Nucleus accumbens (tissue), 56 donors: ENCODE measurements at places on chromosomes 11 and 22.

GRCh38 chr11:47415091-47415854, 6.9 kb downstream of the SLC39A13 start:
- DNase-seq: no peak

GRCh38 chr22:46143491-46144147, 6.7 kb upstream of the PPARA start:
- DNase-seq: no peak

DNA sequence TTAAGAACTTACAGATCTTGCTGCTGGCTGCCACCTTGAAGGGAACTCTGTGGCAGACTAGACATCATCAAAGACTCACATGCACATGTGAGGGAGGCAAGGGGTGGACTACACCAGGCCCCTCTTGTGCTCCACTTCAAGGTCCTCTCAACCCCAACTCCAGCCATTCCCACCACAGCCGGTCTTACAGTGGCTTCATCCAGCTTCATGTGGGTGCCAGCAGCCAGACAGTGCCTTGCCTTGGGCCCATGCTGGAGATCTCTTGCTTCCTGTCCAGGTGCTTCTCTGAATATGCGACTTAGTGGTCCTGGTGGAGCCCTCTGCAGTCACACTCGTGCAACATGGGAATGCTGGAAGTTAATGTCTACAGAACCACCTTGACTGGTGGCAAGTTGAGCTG, 44.6 kb upstream of the WNT7B start:
- no peak for DNase-seq

DNA sequence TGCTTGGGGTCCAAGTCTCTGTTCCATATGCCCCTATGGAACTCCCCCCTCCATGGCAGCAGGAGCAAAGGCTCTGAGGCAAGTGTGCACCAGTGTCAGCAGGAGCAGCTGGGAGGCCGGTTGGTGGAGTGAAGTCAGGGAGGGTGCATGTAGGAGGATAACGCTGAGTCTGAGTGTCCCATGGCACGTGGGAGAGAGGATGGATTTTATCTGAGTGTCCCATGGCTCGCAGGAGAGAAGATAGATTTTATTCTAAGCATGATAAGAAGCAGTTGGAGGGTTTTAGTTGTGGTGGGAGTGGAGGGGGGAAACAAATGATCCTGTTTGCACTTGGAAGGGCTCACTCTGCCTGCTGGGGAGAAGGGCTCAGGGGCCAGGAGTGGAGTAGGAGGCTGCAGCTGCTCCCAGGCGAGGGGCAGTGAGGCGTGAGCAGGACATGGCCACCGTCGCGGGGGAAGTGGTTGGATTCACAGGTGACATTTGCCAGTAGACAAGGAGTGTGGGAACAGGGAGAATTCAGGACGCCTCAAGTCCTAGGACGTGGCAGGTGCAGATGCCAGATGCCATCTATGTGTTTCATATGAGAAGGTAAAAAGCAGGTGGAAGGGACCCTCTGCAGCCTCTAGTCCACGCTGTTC, 33.6 kb upstream of the PARVG start:
- DNase-seq: no peak

- no peak for DNase-seq
These were observed 141.1 kb downstream of the RCN1 start for GRCh38 chr11:32231909-32232493.

GRCh38 chr22:18028817-18029527, 4.6 kb upstream of the MICAL3 start:
- DNase-seq: no peak

DNA sequence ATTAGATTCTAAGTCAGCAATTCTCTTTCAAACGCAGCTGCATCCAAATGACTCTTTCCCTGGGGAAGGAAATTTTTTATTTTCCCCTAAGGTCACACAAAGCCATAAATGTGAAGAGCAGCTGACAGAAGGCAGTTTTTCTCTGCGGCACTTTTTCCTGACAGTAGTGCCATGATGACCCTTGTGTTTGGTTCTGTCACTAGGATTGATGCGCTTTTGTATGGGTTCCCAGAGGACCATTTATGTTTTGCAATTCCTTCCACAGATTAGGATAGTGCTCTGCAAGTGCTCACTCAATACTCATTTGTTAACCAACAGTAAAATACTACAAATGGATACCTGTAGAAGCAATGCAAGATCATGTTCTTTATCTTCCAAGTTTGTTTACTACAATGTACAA, 359.6 kb upstream of the CTSC start:
- no peak for DNase-seq

DNA sequence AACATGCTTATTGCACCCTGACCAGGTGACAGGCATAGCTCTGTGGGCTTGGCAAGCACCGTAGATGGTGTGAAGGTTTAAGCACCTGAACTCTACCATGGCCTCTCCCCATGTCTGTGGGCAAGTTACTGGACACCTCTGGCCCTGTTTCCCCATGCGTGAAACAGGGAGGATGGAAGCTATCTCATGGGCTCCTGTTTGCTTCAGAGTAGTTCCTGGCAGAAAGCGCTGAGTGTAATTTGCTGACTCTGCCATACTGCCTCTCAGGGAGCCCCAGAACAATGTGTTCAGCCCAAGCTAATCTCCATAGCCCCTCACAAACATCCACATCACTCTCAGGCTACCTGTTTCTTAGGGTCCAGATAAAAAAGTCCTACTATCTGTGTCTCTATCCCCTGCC, 2.4 kb downstream of the CBX6 start:
- DNase-seq: no peak

GRCh38 chr22:50283821-50284220, 13.6 kb upstream of the MAPK11 start:
- DNase-seq: no peak

DNA sequence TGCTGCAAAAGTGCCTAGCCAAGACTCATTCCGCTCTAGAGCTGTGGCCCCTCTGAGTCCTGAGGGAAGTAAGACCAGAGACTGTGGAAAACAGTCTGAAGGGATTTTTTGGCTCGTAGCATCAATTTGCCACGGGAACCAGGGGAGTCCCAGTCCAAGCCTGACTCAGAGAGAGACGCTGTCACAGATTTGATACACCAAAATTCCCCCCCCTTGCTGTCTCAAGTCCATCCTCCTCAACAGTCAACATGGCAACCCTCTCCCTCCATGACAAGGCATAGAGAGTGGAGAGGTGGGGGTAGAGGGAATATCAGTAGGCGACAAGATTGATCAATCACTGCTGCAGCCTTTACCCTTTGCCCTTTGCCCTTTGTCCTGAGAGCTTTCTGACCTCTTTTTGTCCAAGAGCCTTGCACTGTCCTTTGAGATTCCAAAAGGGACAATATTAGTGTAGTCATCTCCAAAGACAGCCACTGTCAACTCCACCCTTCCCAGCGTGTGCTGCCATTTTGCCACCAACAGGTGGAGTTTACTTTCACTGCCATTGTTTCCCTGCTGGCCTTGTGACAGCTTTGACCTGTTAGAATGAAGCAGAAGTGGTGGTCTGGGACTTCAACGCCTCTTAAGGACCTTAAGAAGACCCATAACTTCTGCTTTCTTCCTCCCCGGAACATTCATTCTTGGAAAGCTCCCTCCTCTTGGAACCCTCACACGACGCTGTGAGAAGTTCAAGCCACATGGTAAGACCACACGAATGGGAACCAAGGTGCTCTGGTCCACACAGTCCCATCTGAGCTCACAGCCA, 7.3 kb downstream of the SLC15A3 start:
- no peak for DNase-seq

- no peak for DNase-seq
These were observed 168.5 kb downstream of the ARHGAP42 start for GRCh38 chr11:100855466-100856067.

DNA sequence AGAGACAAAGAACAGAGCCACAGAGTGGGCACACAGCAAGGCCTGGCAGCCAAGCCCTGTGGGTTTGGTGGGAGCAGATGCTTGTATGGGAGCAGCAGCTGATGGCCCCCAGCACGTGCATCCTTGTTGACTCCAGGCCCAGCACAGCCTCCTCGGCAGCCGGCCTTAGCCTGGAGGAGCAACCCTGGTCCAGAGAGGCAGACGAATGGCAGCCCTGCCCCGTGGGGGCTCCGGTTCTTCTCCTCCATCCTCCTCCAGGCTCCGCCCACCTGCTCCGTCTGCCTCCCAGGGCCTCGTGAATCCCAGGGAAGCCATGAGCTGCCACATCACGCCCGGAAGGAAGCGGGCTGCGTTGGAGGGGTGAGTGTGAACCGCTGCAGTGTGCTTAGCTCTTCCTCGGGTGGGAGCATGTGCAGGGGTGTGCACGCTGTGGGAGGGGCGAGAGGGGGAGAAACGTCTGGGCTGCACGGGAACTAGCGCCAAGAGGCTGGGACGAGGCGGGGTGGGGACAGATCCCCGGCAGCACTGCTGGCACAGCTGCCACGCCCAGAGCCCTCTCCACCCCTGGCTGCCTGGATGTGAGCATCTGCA, 36.3 kb upstream of the JAM3 start:
- DNase-seq: peak; percentile 82

GRCh38 chr11:95443386-95443785, 212.4 kb upstream of the SESN3 start:
- DNase-seq: no peak

DNA sequence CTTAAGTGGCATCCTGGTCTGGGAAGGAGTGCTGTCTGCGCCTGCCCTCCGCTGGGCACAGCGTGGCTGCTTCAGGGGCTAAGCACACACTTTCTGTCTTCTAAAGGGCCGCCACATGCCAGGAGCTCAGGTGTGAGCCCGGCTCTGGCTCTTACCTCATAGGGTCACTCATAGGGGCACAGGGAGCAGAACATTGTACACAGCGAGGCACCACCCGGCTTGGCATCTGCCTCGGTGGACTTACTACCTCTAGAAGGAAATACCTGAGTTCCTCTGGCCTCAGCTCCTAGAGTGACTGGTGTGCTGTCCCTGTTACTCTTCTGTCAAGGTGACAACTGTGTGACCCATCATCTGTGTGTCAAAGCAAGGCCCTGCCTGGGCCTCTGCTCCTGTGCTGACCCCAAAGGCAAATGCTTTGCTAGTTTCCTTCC, 13.4 kb downstream of the NEAT1 start:
- no peak for DNase-seq

DNA sequence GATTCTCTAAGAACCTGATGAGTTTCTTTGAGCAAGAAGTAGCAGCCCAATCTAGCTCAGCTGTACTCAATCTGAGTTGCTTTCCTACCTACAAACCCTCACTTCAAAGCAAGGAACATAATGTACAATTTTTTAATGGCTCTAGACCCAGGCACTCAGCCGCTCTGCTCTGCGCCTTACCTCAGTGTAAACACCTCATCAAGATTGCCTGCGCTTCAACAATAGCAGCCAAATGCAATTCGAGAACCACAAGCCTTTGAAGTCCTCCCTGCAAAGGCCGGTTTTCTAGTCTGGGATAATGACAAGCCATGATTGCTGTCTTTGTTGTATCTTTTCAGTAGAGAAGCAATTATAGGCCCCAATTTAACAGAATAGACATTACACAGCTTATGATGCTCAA, 38.0 kb downstream of the JHY start:
- DNase-seq: no peak

- no peak for DNase-seq
These were observed 16.8 kb downstream of the LRRC32 start for GRCh38 chr11:76653674-76654284.

GRCh38 chr11:44994753-44995152, 44.1 kb upstream of the TP53I11 start:
- no peak for DNase-seq

DNA sequence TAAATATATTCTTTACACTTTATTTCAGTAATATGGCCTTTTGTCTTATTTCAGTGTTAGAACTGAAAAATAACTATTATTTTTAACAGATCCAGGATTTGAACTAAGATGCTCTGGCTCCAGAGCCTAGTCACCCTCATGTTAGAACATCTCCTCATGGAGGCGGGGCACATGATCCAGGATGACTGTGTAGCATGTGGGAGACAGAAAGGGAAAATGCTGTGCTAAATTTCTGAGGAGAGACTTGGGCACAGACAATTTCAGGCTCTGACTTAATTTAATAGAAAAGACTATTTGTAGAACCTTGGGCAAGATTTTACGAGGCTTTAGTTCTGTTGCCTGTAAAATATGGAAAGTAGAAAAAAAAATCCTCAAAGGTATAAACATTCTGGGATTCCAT, 24.1 kb downstream of the CTSC start:
- DNase-seq: no peak

- DNase-seq: no peak
These were observed 11.7 kb downstream of the RNF141 start for GRCh38 chr11:10529279-10529678.

DNA sequence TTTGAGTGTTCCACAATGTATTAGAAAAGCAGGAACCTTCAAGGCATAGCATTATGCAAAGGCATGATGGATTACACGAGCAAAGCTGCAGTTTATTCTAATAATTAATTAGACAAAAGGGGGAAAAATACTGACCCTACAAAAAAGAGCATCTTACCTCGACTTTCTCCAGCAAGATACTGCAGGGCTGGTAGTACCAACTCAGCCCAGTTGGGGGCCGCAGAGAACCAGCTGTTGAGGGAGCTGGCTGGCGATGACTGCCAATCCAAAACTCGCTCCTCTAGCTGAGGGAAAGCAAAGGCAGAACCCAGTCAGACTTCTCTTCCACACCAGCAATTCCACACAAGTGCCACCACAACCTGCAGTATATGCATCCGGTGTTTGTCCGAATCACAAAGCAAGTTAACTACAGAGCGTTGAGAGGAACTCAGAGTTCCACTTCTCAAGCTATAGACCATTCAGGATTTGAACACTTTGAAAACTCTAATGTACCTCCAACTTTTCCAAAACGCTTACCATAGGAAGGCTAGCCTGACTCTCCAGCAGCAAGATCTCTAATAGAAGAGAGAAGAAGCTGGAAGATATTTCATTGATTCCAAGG, 13.7 kb downstream of the NFRKB start:
- no peak for DNase-seq

DNA sequence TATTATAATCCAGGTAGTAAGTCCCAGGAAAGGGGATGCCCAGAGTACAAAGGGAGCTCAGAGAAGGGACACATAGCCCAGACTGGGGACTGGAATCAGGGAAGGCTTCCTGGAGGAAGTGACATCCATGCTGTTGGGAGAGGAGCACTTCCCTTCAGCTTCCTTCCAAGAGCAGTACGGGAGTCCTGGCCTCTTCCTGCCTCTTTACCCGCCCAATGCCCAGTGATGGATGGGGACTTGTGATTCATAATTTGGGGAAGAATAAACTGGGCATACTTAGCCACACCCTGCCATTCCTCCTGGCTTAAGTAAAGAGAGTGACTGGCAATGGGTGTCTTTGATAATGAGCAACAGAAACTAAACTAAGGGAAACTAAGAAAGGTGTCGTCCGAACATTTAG, 11.5 kb downstream of the C11orf91 start:
- DNase-seq: no peak

- no peak for DNase-seq
These were observed 75.6 kb downstream of the SNX19 start for GRCh38 chr11:130840679-130841078.

- peak; percentile 90 for DNase-seq
These were observed 44.0 kb upstream of the SLC1A2 start for GRCh38 chr11:35463331-35463751.

GRCh38 chr11:57511741-57512430, 3.6 kb downstream of the SLC43A1 start:
- no peak for DNase-seq
